Astrocyte (in vitro differentiated cells and primary cell): ENCODE measurements at places on chromosomes 4 and X.

- no peak for DNase-seq
These were observed 105.4 kb upstream of the GRXCR1 start for GRCh38 chr4:42787079-42787463.

DNA sequence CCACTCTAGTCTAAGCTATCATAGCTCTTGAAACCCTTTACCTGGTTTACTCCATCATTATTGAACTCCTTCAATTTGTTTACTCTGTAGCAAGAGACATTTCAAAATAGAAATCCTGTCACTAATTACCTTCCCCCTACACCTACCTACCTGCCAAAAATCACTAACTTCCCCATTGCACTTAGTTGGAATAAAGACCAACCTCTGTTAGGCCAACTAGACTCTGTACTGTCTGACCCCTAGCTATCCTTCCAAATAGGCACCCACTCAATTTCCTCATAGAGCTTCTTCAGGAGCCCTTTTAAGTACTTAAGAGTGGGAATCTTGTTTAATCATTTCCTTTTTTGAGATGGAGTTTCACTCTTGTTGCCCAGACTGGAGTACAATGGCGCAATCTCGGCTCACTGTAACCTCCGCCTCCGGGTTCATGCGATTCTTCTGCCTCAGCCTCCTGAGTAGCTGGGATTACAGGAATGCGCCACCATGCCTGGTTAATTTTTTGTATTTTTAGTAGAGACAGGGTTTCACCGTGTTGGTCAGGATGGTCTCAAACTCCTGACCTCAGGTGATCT lies 8.9 kb upstream of the CDKL2 start:
- DNase-seq: no peak

- peak; percentile 83 for DNase-seq
These were observed 61.1 kb upstream of the DCTD start for GRCh38 chr4:182978152-182978827.

DNA sequence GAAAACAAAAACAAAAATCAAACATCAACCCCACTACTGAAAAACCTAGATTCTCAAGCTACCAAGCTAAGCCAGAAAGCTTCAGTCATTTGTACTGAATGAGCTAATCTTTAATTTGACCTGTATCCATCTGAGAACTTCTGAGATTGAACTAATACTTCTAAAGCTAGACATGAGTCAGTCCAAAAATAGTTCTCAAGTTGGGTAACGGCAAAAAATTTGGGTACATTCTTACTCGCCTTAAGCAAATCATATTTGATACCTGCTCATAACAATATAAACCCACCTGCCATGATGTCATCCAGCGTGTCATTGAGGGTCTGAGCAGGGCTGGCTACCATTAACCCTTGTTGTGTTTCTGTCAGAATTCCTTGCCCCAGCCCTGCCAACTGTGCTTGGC lies 69.7 kb upstream of the COX18 start:
- DNase-seq: no peak

DNA sequence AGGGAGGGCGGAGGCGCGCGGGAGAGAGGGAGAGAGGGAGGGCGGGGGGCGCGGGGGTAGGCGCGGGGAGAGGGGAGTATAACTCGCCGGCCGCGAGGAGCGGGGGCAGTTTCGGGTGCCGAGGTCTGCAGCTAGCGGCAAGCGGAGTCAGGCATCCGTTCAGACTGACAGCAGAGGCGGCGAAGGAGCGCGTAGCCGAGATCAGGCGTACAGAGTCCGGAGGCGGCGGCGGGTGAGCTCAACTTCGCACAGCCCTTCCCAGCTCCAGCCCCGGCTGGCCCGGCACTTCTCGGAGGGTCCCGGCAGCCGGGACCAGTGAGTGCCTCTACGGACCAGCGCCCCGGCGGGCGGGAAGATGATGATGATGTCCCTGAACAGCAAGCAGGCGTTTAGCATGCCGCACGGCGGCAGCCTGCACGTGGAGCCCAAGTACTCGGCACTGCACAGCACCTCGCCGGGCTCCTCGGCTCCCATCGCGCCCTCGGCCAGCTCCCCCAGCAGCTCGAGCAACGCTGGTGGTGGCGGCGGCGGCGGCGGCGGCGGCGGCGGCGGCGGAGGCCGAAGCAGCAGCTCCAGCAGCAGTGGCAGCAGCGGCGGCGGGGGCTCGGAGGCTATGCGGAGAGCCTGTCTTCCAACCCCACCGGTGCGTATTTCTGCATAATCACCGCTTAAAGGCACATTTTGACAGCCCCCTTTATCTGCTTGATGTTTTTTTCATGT lies at the start of gene POU4F2:
POU4F2 (plus strand) TSS at position 108 of the 720 bp plus-strand sequence; CDS start at position 356, 248 bp downstream.
- peak; percentile 3 for DNase-seq

DNA sequence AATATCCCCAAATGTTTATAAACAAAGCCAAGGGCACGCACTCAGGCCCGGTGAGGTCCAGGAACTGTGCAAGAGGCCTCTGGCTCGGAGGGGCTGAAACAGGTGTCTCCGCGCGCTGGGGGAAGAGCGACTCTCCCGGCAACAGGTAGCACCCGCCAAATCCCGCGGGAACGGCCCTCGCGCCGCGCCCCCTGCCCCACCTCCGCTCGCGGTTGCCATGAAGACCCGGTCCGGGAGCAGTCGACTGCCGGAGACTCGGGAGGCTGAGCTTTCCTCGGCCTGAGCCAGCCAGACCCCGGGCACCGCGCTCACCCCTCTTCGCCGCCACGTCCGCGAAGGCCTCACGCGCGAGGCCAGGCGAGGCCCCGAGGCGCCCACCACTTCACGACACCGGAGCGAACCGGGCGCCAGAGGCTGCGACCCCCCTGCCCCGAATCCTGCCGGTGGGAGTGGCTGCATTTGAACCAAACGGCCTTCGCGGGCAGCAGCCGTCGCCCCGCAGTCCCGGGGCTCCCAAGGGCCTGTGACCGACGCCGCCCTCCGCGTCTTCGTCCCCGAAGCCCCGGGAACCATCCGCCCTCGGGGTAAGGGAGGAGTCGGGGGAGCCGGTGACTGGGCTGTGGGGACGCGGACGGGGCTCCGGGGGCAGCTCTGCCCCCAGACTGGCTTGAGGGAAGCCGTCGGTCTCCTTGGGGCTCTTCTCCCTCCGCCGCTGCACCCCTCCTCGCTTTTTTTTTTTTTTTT lies at the start of gene NSUN7:
NSUN7 (plus strand) TSS at position 239 of the 744 bp plus-strand sequence. CDS start 739 bp downstream, outside the sequence.
- peak; percentile 46 for DNase-seq

- DNase-seq: peak; percentile 98
These were observed 26.7 kb upstream of the TBC1D19 start for GRCh38 chr4:26557164-26557563.

- DNase-seq: peak; percentile 90
These were observed 276.8 kb downstream of the FBXW7 start for GRCh38 chr4:152258804-152259708.

DNA sequence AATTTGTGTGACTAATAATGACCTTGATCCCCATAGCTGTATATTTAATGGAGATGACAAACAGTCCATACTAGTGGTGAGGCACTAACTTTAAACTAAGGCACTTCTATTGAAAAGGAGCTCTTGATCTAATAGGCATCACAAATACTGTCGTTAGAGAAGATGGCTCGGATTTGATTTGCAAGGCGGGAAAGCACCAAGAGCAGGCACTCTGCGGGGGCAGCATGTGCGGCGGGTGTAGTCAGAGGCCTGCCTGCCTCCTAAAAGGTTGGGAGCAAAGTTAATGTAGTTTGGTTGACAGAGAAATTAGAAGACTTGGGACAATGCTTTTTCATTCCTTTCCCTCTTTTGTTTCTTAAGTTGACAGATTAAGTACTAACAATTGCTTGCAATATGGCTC lies 278.8 kb downstream of the CFAP299 start:
- DNase-seq: no peak

- no peak for DNase-seq
These were observed 51.5 kb upstream of the AMELX start for GRCh38 chrX:11241720-11242119.

DNA sequence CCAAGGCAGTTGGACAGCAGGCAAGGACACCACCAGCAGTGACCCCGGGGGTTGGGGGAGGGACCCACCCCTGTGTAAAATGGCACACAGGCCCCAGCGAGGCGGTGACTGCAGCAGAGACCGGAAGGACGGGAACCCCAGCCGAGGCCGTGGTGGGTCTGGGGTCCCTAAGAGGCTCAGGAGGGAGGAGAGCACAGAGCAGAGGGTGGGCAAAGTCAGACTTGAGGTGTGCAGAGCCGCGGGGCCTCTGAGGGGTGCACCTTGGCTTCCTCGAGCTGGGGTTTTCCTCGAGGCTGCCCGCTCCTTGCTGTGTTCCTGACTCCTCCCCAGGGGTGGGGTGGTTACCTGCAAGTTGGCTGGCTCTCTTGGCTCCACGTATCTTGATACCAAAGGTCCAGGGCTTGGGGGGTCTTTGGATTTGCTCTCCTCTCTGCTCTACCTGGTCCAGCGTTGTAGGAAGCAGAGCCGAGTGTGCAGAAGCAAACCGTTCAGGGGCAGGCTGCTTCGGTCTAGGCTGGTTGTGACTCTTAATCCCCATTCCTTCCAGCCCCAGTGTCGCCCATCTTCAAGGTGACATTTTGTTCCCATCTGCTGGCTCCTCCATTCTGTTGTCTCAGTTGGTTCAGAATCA lies 37.9 kb upstream of the SORCS2 start:
- DNase-seq: no peak

GRCh38 chr4:39472396-39472795 lies 13.5 kb downstream of the LIAS start:
- no peak for DNase-seq

DNA sequence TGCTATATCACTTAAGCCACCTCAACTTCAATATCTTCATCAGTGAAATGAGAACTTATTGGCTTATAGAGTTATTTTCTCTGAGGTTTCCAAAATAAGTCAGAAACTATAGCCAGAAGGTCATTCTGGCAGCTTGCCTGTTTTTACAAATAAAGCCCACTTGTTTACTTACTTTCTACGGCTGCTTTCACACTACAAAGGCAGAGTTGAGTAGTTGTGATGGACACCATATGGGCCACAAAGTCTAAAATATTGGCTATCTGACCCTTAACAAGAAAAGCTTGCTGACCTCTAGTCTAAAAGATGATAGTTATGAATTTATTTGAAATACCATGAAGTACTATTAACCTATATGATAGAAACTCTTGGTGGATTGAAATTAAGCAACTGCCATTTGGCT lies 67.3 kb upstream of the ATOH1 start:
- DNase-seq: no peak

DNA sequence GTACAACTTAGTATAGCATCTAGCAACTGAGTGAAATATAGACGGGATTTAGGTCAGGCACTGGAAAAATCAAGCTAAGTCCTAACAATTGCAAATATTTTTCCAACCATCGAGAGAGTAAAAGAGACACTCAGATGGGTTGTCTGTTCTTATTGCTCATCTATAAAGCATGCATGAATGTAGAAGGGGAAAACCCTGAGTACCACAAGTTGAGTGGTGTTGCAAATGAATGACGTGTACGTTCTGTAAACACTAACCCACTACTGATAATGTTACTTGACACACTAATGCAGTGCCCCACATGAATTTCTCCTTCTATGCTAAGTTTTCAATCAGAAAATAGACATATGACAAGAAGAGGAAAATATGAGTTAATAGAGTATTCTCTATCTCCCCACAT lies 211.2 kb downstream of the COX18 start:
- DNase-seq: peak; percentile 93

- DNase-seq: no peak
These were observed 63.3 kb downstream of the PTPN13 start for GRCh38 chr4:86657382-86657781.

DNA sequence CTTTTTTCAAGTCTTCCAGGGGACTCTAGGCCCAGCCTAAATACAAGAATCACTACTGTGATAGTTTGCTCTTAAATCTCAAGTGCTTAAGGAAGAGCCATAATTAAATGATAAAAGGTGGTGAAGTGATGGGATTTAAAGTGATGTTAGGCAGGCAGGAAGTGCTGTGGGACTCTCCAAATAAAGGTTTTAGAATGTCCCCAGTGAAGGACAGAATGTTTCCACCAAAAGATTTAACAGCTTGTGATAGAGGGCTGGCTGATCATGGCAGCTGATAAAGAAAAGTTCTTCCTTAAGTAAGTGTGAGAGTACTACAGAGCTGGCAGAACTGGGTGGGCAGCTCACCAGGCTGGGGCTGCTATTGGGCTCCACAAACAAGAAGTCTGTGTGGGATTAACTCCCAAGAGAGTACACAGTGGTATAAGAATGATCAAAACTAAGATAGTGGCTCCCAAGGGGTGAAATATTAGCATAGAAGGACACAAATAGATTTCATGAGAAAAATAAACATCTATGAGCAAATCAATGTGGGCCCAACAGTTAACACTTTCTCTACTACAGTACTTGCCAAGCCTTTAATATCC lies 637.2 kb upstream of the CPEB2 start:
- DNase-seq: no peak

- DNase-seq: peak; percentile 48
These were observed 347.2 kb upstream of the DDX53 start for GRCh38 chrX:22652596-22652995.

DNA sequence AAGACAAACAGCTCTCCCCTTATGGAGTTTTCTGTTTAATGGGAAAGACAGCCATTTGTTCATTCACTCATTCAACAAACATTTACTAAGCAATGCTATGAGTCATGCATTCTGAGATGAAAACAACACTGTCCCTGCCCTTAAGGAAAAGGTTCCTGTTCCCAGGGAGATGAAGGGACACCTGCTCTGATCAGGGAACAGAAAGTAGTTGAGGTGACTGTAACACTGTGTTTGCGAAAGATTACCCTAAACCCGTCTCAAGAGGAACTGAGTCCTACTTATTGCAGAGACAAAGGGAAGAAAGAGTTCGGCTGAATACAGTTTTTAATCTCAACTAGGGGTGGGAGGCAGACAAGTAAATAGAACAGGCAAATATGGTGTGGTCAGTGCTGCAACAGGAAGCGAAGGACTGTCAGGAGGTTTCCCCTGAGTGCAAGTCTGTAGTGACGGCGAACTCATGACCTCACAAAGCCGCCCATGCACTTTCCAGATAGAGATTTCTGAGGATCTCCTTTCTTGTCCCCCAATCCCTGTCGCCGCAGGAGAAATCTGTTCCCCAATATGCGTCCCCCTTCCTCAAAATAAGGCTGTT lies 712 bp downstream of the STX18 start:
- DNase-seq: peak; percentile 55

- DNase-seq: peak; percentile 55
These were observed 516 bp downstream of the SGMS2 start for GRCh38 chr4:107825072-107825824.
